ENCODE measurements at places on chromosomes 4 and X. TPM values are rescaled to one million over a fixed set of nuclear protein-coding genes. Genes with fewer than 3 reads are reported as not detected.

The ARX gene
- total RNA-seq, result not detected

DNA sequence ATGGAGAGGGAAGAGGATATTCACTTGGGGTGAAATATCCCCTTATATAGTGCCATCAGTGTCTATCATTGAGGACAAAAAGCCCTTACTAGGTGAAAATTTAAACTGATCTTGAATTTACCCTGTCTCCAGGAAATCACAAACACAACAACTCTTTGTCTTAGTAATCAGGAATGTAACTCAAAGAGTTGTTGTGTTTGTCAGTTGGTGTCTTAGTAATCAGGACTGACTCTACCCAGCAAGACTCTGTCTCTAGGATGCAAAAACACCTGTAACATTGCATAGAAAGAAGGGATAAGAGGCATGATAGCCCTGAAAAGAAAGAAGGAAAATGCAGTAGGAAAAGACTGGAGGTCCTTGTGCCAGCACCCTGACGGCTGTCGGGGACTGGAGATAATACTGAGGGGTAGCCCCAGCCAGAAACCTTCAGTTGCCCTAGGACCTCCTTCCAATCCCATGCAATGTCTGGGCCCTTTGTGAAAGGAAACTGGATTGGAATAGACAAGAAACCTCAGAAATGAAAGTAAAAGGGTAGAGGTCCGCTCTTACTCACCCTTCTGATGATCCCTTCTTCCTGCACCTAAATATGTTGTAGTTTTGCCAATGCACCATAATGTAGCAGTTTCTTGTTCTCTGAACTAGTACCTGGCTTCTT lies 45.3 kb downstream of the HMGB2 start:
- no peak for DNase-seq

DNA sequence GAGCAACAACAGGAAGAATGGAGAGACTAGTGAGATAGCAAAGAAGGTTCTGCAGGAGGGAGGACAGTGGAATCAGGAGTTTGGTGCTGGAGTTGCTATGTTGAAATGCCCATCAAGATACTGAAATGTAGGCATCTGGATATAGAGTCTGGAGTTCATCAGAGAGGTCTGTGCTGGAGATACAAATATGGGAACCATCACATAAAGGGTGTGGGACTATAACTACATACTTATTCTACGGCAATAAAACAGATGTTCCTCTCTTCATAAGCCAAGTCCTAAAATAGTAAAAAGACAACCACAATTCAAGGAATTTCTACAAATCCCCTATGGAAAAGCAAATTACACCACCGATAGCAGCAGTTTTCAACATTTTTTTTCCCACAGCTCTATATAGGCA lies 1.6 kb downstream of the MED14 start:
- no peak for DNase-seq

DNA sequence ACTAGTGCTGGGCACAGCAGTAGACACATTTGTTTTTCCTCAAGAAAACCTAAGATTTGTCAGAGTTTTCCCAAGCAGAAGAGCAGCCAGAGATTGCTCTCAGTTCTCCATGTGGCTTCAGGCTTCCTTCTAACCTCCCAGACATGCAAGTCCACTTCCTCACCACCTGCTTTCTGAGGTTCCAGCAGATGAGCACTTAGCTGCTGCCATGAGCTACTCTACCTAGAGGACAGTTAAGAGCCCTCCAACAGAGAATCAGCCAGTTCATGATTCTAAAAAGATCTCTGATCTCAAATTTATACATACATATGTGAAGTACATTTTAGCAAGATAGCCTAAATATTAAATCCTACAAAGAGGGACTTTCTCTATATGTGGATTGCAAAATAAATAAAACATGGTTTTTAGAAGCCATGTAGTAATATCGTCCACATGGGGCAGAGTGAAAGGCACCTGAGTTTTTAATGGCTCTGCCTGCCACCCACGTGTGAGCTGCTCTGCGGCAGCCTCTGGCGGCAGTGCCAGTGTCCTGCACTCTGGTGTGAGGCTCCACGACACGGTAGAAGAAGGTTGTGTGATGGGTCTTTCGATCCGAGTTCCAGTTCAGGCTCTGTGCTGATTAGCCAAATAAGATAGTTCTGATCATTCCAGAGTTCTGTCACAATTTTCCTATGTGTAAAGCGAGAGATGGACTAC lies 10.3 kb downstream of the CYP4V2 start:
- DNase-seq, result peak; percentile 42

DNA sequence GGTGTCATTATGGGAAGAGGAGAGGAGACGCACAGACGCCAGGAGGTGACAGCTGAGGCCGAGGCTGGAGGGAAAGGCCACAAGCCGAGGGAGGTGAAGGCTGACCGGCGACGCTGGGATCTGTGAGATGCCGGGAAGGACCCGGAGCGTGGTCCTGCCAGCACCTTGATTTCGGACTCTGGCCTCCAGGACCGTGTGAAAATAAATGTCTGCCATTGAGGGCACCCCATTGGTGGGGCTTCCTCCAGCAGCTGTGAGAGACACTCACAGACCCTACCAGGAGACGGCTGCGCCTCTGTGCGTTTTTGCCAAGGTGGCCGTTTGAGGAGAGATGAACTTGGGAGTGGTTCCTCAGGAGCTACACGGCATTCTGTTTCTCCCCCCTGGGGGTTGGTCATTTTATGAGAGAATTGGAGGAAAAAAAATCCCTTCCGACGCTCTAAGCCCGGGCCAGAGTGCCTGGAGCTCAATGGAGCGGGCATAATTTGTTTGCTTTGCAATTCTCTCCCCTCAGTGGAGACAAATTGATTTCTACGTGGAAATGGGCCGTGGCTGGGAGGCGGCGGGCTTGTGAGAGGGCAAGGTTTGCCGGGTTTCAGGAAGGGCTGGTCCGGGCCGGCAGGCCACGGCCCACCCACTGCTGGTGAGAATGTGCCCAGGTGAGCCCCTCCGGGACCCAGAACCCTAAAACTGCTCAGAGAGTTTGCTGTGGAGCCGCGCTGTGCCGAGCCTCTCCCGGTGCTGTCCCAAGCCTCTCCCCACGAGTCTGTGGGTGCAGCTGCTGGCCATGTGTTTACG lies 53.9 kb downstream of the CPZ start:
- DNase-seq, result peak; percentile 13

The NXF2B gene
- 1.9 TPM for total RNA-seq

DNA sequence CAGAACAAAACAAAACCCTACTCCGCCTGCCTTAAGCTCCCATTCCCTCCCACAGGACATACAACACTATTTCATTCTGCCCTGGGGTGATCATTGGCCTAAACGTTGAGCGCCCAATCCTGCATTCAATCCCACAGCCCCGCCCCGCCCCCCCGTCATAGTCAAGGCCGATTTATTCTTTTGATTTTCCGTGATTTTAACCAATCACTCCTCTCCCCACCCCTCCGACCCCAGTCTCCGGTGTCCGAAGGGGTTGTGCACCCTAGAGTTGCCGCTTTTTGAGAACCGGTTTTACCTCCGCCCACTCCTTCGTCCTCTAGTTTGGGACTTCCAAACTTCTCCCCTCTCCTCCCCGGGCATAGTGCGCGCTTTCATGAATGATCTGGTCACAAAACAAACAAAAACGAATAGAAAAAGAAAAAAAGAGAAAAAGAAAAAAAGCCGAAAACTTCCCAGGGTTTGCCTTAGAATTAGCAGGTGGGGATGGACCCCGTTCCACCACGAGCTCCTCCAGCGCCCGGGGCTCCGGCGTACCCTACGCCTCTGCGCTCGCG lies 446 bp upstream of the UBE2A start:
- DNase-seq, result peak; percentile 23

The TBX22 gene
- total RNA-seq, result not detected
